ENCODE measurements at places on chromosomes 16 and 17. TPM values are rescaled to one million over a fixed set of nuclear protein-coding genes. Genes with fewer than 3 reads are reported as not detected.

GRCh38 chr16:22638393-22639206, 127.9 kb downstream of the NPIPB5 start:
- DNase-seq = no peak

- no peak for DNase-seq
Observed at GRCh38 chr16:77067900-77068299, 123.1 kb upstream of the MON1B start.

KDM6B gene
- total RNA-seq = 48.3 TPM

SLC16A13 gene
- 10.1 TPM for total RNA-seq

SOX8 gene
- total RNA-seq = 0.81 TPM

KCNH6 gene
- not detected for total RNA-seq

GRCh38 chr16:4404247-4404966, 12.0 kb downstream of the CORO7 start:
- peak; percentile 69 for DNase-seq

- DNase-seq = no peak
Observed at GRCh38 chr17:6386041-6386630, 48.8 kb downstream of the AIPL1 start.

- DNase-seq = no peak
Observed at GRCh38 chr17:55072898-55073297, 104.3 kb downstream of the STXBP4 start.

- no peak for DNase-seq
Observed at GRCh38 chr17:37079065-37079708, 130.4 kb downstream of the AATF start.

CHST5 gene
- total RNA-seq = not detected

DNA sequence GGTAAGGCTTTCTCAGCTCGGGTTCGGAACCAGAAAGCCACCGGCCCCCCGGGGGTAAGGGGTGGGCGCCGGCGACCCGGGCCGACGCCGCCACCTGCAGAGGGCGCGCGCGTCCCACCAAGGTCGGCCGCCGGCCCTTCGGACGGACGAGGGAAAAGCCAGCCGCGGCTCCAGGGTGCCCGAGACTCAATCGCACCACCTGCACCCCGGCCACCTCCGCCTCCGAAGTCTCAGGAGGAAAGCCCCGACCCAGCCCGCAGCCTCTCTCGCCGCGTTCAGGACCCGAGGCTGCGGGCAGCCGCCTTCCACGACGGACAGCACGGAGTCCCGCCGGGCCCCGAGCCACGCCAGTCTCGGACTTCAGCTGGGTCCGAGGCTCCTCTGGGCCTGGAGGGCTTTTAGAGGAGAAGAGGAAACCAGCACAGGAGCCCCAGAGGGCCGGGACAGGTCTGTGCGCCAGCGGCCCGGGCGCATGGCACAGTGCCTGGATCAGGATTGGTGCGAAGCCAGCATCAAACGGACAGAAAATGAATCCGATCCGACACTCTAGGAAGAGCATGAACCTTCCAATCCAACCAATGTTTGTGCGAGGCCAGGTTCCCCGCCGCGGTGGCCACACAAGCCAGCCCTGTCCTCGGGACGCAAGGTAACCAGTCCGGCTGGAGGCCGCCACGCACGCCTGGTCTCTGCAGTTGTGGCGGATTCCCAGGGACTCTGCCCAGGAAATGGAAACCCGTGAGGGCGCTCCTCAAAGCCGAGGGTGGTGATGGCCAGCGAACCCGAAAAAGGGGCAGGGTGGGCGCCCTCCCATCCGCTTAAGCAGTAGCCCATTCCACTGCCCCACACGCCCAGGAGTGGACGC, 6.7 kb downstream of the CBX8 start:
- DNase-seq = peak; percentile 79

SENP3 gene
- 57.6 TPM for total RNA-seq

SLC35G6 gene
- not detected for total RNA-seq

GRCh38 chr17:47243737-47244598, 9.7 kb upstream of the ITGB3 start:
- DNase-seq = no peak

- no peak for DNase-seq
Observed at GRCh38 chr16:1723450-1724147, 17.6 kb downstream of the MAPK8IP3 start.

DNA sequence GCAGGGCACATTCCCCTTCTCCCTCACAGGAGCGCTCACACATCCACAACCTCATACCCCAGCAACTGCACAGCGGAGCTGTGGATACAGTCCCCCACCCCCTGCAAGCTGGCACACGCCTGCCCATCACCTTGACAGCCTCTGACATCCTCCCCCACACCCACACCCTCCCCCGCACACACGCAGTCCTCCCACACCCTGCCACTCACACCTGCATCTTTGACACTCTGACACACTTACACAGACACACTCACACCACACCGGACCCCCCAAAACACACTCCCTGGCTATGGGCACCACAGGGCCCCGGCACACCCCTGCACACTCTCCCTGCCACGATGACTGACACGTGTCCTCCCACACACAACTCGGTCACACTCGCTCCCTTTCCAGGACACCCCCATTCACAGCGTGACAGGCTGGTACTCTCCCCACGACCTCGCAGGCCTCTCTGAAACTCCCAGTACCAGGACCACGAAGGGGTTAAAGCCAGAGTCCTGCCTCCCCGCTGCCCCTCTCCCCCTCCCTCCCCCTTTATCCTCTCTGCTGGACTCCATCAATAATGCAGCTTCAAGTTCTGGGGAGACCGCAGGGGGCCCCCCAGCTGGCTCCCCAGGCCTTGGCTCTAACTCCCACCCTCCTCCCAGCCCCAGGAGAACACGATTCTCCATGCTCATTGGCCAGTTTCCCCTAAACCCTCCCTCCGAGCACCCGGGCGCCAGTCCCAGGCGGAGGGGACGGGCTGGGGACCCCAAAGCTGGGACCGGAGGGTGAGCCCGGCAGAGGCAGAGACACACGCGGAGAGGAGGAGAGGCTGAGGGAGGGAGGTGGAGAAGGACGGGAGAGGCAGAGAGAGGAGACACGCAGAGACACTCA, at the start of gene PPP1R1B:
PPP1R1B (plus strand) TSS at position 782 of the 876 bp plus-strand sequence. CDS start 441 bp downstream, outside the sequence.
- DNase-seq = no peak

HOXB1 gene
- not detected for total RNA-seq

CACNG1 gene
- total RNA-seq = not detected

OR4D1 gene
- not detected for total RNA-seq

DNA sequence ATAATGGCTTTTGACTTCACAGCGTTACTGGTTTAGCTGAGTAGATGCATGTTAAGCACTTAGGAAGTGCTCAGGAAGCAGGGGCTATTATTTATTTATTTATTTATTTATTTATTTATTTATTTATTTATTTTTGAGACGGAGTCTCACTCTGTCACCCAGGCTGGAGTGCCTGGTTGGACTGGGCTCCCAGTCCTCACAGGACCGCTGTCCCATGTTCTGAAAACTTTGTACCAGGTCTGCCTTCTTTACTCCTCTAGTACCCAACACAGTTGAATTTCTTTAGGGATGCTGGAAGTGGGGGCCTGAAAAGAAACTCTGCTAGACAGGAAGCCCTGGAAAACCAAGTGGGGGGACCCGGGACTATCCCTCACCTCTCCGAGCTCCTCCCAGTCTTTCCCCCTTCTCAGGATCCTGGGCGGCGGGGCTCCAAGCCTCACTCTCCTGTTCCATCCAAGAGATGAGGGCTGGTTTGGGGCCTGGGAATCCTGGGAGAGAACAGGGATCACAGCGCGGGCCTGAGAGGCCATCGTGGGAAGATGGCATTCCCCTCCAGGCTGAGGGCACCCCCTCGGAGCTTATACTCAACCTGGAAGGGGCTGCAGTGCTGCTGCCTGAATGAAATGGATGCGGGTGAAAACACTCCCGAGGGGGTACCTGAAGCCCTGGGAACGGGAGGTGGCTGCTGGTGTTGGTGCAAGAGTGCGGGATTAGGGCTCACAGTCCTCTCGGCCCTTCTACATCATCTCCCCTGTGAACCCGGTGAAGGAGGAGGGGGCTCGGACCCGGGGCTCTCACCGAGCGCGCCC, 674 bp downstream of the ZNF688 start:
- DNase-seq = peak; percentile 69

ZNF598 gene
- 38.2 TPM for total RNA-seq

DNA sequence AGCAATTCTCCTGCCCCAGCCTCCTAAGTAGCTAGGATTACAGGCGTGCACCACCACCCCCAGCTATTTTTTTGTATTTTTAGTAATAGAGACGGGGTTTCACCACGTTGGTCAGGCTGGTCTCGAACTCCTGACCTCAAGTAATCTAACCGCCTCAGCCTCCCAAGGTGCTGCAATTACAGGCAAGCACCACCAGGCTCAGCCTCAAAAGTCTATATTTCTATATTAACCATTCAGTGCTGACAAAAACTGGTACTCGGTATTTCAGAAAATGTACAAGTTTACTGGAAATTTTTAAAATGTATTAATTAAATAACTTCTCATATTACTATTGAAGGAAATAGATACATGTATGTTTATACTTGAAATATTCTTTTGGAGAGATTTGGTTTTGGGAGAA, 1.4 kb upstream of the HEXD start:
- DNase-seq = no peak

- no peak for DNase-seq
Observed at GRCh38 chr16:64343061-64343819, 778.6 kb downstream of the CDH11 start.

GRCh38 chr17:40915721-40916256, 21.7 kb downstream of the KRT23 start:
- no peak for DNase-seq

GRCh38 chr16:59411961-59412841, 678.1 kb upstream of the GOT2 start:
- no peak for DNase-seq

CHST6 gene
- 0.09 TPM for total RNA-seq

GRCh38 chr16:2237102-2237482, 848 bp downstream of the DNASE1L2 start:
- DNase-seq = no peak

HNF1B gene
- 19.8 TPM for total RNA-seq

GRCh38 chr16:17812771-17813170, 342.0 kb upstream of the XYLT1 start:
- no peak for DNase-seq

GRCh38 chr17:82105882-82106687, 8.0 kb upstream of the FASN start:
- DNase-seq = peak; percentile 91

MT1M gene
- total RNA-seq = 40.3 TPM

SPEM3 gene
- not detected for total RNA-seq

- DNase-seq = peak; percentile 77
Observed at GRCh38 chr17:61389670-61390478, 9.8 kb upstream of the TBX2 start.

GRCh38 chr16:71425746-71426068, 16.1 kb downstream of the TLE7 start:
- DNase-seq = no peak

- no peak for DNase-seq
Observed at GRCh38 chr16:88793251-88793954, 8.4 kb upstream of the PIEZO1 start.

DNA sequence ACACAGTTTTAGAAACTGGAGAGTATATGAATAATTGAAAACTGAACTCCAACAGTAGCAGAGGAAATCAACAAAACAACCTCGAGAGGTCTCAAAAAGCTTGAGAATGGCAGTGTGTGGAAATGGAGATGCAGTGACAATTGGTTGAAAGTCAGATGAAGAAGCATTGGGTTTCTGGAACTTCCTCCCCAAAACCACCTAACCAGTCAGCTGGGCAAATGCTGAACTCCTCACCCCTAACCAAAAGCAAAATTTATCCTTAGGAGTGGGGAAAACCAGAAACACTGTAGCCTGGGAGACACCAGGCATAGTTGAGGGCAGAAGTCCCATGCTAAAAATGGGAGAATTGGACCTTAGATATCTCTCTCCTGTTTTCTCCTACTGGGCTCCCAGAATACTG, 109.9 kb downstream of the TANC2 start:
- no peak for DNase-seq
